Activated CD4-positive, alpha-beta T cell treated with anti-CD3 and anti-CD28 coated beads for 1 hour (primary cell): ENCODE measurements at places on chromosomes 2 and 18.

- DNase-seq = no peak
Observed at GRCh38 chr2:230886671-230887071, 21.9 kb downstream of the ITM2C start.

GRCh38 chr2:168107322-168107721, 140.1 kb downstream of the STK39 start:
- no peak for DNase-seq

DNA sequence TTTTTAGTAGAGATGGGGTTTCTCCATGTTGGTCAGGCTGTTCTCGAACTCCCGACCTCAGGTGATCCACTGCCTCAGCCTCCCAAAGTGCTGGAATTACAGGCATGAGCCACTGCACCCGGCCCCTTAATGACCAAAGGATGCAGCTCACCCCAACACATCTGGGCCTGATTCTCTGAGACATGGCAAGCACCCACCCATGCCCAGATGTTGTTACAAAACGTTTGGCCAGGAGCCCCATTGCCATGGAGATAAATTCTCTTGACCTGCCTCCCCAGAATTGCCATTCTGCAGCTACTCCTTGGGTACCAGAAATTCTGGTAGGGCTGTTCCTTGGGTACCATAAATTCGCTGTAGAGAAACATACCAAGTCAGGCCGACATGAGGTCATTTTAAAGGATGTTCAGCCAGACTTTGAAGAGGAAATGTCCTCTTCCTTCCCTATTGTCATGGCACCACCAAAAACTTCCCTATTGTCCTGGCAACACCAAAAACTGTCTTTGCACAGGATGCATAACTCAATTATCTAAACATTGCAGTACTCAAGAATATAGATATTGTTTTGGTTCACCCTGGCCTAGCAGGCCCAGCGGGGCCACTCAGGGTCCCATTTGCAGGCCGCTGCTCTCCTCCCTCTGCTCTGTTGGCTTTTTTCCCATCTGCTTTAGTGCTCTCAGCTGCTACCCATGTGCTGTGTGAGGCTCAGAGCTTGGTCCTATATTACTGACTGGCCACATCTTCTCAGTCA, 160.9 kb upstream of the TTC39C start:
- DNase-seq = no peak

GRCh38 chr2:15745350-15745749, 153.7 kb downstream of the DDX1 start:
- no peak for DNase-seq

DNA sequence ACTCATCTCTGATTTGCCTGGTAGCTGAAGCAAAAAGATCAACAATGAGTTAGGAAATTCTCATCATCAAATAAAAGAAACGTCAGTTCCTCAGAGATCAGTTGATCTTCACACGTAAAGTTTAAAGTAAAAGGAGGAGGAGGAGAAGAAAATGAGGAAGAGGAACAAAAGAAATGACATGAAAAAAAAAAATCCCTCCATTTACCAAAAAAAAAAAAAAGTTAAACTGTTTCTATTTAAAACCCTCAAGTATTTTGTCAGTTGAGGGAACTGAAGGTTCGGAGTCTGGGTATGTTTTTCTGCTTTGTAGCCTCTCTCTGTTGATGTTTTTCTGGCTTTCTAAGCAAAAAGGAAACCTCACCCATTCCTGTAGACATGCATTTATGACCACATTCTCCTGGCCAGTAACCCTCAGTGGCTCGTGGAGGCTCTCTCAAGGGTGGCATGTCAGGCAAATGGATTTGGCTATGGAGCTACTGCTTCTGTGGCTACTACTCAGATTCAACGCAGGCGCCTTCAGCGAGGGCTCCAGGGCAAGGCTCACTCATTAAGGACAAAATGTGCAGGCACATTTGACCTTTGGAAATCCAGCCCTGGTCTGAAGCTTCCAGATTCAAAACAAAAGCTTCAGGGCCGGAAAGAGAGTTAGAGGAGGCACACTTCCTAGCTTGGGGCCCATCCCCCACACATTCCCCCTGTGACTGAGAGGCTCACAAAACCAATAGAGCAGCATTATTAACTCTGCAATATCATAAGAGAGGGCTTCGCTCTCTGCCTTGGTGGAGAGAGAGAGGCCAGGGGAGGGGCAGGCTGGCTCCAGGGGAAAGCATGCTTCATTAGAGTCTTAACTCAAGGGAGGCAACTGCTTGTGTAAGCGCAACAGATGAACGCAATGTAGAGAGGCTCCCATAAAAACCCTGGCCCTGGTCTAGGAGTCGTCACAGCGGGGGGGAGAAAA, 22.3 kb downstream of the KLF7 start:
- peak; percentile 21 for DNase-seq

- no peak for DNase-seq
Observed at GRCh38 chr18:46054956-46055837, 16.9 kb downstream of the PSTPIP2 start.

GRCh38 chr2:212330263-212330662, 208.3 kb downstream of the ERBB4 start:
- DNase-seq = no peak

GRCh38 chr2:235694721-235695601, 201.1 kb downstream of the AGAP1 start:
- no peak for DNase-seq

DNA sequence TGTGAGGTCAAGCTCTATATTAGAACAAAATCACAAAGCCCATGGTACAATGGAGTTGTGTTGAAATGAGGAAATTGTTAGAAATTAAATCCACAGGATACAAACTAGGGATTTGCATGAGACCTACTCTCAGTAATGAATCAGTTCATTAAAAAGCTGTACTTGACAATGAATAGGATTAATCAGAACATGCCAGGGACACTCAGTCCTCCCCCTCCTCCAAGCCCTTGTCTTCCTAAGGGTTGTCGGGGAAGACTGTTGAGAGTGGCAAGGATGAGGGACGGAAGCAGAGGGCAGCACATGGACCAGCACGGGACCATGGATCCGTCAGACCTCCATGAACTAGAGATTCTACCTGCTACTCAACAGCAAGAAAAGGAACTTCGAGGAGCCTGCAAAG, 39.8 kb downstream of the SPRED2 start:
- DNase-seq = no peak

GRCh38 chr2:121868652-121869051, 113.2 kb downstream of the TSN start:
- no peak for DNase-seq

GRCh38 chr2:3442185-3442584, 62.7 kb downstream of the TRAPPC12 start:
- no peak for DNase-seq

DNA sequence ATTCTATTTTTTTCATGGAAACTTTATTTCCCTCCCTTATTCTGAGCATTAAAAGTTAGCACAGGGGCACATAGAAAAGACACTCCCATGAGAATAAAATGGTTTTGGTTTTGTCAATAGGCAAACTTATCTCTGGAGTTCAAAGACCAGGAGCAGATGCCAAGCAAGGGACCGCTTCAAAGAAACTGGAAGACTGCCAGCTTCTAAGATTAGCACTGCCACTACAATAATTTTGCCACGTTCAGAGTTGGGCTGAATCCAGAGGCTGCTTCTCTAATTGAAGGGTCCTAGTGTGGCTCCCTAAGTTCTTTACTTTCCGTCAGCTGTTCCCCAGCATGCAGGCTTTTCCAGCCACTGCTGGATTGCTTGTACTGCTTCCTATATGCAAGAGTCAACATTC, 681.0 kb upstream of the GCFC2 start:
- DNase-seq = no peak

- DNase-seq = no peak
Observed at GRCh38 chr2:168156661-168157060, 90.7 kb downstream of the STK39 start.

- no peak for DNase-seq
Observed at GRCh38 chr2:72843301-72843700, 17.5 kb upstream of the EXOC6B start.

DNA sequence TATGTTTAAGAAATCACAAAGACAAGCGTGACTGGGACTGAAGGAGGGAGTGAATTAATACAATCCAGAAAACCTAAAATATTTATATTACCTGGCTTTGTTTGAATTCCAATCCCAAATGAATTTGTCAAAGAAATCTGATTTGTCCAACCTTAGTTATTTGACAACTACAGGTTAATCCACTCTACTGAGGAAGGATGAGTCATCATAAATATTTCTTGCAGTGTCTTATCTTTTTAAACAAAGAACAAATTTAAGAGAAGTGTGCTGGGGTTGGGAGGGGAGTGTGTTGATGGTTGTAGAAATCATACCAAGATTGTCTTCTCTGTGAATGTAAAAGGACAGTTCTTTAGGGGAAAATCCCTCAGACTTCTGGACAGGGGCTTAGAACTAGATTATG, 1106.3 kb upstream of the SLC39A10 start:
- no peak for DNase-seq

DNA sequence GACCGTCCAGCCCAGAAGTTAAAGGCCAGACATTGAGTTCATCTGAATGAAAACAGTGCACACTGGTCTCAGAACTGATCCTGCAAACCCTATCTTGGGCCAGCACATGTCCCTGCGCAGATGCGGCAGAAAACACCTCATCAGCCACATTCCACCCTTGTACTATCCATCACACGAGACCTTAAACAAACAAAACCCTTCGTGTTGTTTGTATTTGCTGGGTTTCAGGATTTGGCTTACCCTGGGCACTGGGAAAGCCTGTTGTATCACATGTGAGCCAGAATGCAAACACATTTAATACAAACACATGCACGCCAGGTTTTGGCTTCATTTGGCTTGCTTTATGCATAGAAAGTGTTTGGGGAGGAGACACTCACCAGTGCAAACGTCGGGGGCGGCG, 12.5 kb downstream of the WIPF1 start:
- DNase-seq = no peak

- DNase-seq = no peak
Observed at GRCh38 chr18:80104364-80104779, 4.7 kb upstream of the ADNP2 start.

DNA sequence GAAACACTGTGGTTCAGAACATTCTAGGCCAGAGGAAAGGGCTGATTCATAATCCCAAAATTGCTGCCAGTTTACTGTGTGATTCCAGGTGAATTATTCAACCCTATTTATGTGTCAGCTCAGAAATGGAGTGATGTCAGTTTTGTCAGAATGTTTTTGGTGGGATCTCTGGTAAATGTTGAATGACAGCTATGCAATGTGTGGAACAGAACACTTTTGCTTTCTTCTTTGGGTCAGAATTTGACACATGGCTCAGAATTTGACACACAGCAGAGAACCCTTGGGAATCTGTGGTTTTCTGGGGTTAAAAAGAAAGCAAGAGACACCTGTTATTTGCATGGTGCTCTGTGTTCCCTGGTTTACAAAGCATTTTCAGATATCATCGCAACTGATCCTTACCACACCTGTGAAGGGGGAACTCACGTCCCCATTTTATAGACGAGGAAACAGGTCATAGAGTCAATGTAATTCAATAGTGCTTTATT, 1.6 kb upstream of the MTA3 start:
- no peak for DNase-seq

DNA sequence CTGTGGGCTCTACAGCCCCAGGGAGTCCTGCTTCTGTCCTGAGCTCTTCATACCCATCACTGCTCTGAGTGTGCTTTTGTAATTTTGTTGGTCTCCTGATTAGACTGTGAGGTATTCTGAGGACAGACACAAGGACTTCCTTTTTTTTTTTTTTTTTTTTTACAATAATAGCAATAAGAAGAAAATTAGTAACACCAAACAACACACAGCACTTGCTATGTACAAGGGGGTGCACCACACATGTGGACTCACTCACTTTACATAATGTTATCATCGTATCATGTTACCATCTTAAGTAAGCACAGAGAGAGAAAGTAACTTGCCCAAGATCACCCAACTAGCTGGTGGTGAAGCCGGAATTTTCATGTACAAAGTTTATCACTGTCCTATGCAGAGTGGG, 34.6 kb downstream of the MBP start:
- DNase-seq = no peak

- no peak for DNase-seq
Observed at GRCh38 chr2:142142595-142142994, 11.8 kb upstream of the LRP1B start.
